ENCODE measurements at places on chromosomes 12 and 14.

DNA sequence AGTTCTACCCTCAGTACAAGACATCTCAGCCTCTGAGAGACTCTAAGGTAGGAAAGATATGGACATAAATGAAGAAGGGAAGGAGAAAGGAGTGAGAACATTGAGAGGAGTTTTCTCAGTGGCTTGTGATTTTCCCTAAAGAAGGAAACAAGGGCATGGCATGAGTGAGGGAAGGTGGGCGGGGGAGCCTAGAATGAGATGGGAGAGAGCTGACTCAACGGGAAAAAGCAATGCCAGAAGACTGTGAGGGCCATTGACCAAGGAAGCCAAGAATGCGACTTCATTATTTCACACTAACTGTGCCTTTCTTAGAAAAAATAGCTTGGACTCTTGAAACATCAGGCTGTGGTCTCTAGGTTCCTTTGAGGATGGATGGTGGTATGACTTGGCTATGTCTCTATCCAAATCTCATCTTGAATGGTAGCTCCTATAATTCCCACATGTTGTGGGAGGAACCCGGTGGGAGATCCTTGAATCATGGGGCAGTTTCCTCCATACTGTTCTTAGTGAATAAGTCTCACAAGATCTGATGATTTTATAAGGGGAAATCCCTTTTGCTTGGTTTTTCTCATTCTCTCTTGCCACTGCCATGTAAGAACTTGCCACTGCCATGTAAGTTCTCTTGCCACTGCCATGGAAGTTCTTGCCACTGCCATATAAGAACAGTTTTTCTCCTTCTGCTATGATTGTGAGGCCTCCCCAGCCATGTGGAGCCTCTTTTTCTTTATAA, 279.6 kb downstream of the NUAK1 start:
- no peak for DNase-seq

DNA sequence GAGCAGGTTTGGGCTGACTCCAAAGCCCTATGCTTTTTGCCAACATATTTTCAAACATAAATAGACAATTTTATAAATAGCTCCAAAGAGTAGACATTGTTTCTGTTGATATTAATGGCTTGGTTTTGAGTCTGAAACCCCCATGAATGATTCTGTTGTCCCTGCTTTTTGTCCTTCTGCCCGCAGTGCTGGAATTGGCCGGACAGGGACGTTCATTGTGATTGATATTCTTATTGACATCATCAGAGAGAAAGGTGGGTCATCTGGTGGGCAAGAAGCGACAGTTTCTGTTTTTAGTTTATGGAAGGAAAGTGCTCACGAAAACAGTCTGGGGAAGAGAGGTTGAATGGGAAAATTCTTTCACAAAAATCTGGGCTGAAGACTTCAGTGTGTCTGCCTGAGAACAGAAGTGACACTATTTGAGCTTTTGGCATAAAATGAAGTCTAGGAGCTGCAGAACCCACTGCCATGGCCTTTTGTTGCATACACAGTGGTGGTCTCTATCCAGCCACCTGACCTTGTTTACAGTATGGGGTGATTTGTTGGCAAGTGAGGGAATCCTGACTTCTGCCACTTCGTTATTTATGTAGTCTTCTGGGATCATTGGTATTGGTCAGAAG, 69.6 kb downstream of the PTPN11 start:
- DNase-seq: no peak

GRCh38 chr12:47811581-47812484, 7.9 kb downstream of the HDAC7 start:
- no peak for DNase-seq

DNA sequence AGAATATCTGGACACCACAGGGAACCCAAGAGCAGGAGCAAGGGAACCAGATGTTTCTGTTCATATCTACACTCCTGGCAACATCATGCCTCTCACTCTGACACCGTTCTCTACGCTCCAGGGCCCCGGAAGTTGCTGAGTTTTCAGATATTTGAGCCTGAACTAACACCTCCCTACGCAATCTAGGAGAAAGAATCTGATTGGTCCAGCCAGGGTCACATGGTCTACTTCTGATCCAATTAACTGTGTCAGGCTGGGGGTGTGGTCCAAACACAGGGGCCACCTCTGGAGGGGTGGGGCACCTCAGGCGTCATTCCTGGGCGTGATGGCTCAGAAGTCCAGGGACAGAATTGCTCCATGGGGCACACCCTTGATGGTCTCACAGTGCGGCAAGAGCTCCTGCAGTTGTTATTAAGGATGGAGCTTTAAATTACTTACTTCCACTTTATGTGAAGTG, 165.5 kb downstream of the PTPN11 start:
- no peak for DNase-seq
